ENCODE measurements at places on chromosomes 6 and 20. TPM values are rescaled to one million over a fixed set of nuclear protein-coding genes. Genes with fewer than 3 reads are reported as not detected.
A peak's percentile ranks its signal among the peaks of the same experiment; 100 is the strongest.

DNA sequence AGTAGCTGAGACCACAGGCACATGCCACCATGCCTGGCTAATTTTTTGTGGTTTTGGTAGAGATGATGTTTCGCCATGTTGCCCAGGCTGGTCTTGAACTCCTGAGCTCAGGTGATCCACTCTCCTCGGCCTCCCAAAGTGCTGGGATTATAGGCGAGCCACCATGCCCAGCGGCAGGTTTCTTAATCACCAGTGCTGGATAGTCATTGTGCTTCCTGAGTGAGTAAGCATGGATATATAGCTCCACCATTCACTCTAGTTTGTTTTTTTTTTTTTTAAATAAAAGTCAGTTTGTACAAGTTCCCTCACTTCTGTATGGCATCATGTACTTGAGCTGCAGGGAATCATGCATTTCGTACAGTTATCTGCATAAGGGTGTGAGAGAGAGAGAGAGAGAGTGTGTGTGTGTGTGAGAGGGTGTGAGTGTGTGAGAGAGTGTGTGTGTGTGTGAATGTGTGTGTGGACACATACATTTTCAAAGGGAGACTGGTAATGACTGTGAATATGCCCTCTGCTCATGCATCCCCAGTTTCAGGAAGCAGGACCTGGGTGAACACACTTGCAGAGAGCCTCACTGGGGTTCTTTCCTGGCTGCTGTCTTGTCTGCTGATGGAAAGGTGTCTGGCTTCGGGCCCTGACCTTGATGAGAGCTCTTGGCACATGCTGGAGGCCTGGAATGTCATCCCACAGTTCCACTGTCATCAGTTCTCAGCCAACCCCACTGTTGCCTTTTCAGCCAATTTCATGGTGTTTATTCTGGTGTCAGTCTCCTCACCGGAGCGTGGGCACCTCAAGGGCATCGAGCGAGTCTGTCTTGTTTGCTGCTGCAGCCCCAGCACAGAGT, 65.0 kb upstream of the XRN2 start:
- H3K27me3 ChIP-seq: no peaks in the 10 kb centered on the region
- H3K4me1 ChIP-seq: no peaks in the 10 kb centered on the region
- DNase-seq: peak; percentile 33

- H3K36me3 ChIP-seq: no peaks in the 10 kb centered on the region
- no peak overlapping the region for H3K4me3 ChIP-seq
- H3K4me1 ChIP-seq: no peaks in the 10 kb centered on the region
- no peak for DNase-seq
- no peak overlapping the region for H3K27ac ChIP-seq
These were observed 102.9 kb downstream of the RALGAPA2 start for GRCh38 chr20:20609522-20609921.

DNA sequence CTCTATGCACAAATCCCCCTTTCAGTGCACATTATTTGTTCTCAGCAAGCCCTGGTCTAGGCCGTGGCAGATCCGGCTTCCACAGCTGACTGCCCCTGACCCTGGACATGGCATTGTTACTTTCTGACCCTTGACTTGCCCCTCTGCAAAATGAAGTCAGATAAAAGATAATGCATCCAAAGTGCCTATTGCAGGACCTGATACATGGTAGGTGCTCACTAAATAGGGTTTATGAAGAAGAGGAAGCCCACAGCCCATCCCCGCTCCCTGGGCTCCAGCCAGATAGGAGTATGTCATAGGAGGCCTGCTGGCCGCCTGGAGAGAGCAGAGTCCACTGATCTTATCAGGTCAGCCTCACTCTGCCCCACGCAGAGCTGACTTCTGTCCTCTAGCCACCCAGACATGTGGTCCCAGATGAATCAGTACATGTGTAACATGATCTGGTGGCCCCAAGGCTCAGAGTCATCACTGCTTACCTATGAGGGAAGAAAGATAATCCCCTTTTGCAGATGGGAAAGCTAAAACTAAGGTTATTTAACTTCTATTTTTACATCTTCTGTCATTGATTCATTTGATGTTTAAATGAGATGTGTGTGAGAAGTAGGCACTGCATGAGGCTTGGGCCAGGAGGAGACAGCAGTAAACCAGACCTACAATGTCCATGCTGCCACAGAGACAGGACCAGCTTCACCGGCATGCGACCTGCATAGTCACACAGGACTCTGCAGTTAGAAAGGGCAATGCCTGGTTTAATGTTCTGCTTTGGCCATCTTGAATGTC, 20.4 kb downstream of the MAFB start:
- DNase-seq: peak; percentile 65
- no peaks in the 10 kb centered on the region for H3K36me3 ChIP-seq
- H3K4me1 ChIP-seq: peaks cover 7% of the 10 kb centered on the region
- H3K4me3 ChIP-seq: no peak overlapping the region

DNA sequence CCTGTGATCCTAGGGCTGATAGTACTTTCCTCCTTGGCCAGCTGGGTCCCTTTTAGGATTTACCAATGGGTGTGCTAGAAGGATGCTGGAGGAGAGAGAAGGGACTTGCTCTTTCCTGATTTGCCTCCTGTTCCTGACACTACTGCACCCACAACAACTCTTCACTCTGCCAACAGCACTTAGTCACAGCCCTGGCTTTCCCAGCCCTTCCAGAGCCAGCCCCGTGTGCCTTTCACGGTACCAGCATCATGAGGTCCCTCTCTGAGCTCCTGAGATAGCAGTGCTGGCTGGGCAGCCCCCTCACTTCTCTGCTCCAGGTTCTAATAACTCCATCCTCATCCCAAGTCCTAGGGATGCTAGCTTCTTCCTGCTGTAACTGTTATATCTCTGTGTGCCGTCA, 80.9 kb downstream of the DNAH8 start:
- no peak for DNase-seq
- H3K27ac ChIP-seq: no peak overlapping the region
- no peaks in the 10 kb centered on the region for H3K4me1 ChIP-seq

DNA sequence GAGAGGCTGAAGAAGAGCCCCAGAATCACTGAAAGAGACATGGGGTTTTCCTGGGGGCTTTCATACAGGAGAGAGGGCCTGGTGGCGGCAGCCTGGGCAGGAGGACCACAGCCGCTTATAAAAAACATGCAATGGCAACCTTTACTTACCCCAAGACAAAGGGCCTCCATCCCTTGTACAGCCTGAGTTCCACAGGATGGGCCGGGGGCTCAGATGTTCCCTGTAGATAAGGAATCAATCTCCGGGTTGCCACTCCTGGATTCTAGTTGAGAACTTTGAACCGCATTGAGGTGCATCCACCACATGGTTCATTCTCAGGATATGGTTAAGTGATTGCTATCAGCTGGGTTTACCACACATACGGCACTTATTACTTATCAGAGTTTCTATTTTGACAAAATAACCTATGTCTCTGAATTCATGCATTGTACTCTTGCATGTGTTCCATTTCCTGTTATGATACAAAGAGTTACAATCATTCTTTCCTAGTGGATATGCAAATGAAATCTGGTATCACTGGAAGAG, 677.6 kb downstream of the KIF16B start:
- no peaks in the 10 kb centered on the region for H3K27me3 ChIP-seq
- no peaks in the 10 kb centered on the region for H3K4me1 ChIP-seq
- no peak overlapping the region for H3K4me3 ChIP-seq
- H3K36me3 ChIP-seq: no peaks in the 10 kb centered on the region
- DNase-seq: no peak
- no peak overlapping the region for H3K27ac ChIP-seq

DNA sequence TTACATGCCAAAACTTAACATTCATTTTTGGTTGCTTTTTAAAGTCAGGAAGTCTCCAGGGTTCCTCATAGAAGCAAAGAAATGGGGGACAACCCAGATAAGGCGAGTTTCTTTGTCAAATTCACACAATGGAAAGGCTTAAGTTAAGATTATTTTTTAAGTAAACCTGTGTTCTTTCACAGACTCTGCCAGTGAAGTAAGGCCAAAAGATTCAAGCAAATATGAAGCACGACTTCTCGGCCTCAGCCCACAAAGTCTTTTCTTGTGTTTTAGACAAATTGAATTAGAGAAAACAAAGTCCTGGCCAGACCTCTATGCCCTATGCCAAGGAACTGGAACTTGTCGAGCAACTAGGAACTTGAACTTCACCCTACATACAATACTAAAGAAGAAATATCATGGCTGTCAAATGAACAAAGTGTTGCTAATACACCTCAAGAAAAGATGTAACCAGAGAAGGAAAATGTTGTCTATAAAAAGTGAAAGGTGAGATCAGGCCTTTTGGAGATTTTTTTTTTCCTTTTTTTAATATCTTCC, 540.0 kb upstream of the JARID2 start:
- H3K27ac ChIP-seq: peak overlapping the region; percentile 99
- peak; percentile 56 for DNase-seq
- peak overlapping the region; percentile 18 for H3K4me3 ChIP-seq
- no peaks in the 10 kb centered on the region for H3K36me3 ChIP-seq
- H3K27me3 ChIP-seq: no peaks in the 10 kb centered on the region

DNA sequence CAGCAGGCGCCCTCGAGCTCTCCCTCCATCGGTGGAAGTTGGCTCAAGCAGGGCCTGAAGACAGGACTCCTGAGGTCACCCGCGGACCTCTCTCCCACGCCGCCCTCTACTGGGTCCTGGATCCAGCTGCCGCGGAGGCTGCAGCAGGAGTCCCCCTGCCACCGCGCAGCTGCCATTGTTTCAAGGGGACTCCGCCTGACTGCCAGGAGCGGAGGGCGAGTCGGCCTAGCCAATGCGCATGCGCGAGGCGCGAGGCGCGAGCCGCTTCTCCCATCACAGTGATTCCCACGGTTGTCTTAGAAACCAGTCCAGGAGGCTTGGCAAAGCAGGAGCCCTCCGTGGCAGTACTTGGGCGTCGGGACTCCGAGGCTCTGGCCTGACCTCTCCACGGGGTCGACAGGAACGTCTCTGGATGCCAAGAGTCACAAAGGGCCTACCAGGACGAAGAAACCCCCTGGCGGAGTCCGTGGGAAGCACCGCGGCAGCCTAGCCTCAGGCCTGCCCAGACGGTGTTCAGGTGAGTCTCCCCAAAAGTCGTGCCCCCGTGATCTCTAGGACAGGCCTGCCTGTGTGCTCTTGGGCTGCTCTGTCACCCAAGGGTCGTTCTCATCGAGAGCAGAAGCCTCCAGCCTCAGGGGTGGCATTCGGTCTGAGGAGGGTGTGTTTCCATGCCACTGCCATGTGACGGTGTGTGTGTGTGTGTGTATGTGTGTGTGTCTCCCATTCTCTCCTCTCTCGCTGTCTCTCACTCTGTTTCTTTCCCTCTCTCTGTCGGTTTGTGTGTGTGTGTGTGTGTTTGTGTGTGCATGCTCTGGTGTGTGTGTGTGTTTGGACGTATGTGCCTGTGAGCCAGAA, 290.6 kb upstream of the ZNF337 start:
- peak; percentile 1 for DNase-seq
- no peaks in the 10 kb centered on the region for H3K4me1 ChIP-seq
- no peaks in the 10 kb centered on the region for H3K36me3 ChIP-seq
- no peak overlapping the region for H3K27ac ChIP-seq

DNA sequence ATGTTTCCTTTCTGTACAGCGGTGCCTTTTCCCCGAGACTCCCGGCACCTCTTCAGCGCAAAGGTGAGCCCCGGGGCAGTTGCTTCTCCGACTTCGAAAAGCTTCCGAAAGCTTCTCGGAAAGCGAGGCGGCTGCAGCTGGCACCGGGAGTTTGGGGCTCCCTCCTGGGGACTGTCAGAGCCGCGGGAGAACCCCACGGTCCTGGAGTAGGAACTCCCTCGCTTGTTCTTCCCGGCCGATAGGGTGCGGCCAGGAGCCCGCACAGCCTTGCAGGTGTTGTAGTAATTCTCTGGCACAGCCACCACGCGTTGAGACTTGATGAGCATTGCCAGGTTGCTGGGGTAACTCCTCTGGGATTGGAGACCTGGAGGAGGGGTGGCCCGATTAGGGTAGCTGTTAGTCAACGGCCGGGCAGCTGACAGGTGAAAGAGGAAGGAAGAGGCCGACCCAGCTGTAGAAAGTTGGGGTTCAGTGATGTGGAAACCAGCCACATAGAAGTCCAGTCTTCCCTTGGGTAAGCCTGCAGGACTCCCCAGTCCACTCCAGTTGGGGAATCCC, 721 bp downstream of the KDM1B start:
- peak overlapping the region; percentile 99 for H3K4me3 ChIP-seq
- H3K36me3 ChIP-seq: peaks cover 7% of the 10 kb centered on the region
- H3K27ac ChIP-seq: peak overlapping the region; percentile 54
- no peaks in the 10 kb centered on the region for H3K27me3 ChIP-seq
- H3K4me1 ChIP-seq: peaks cover 25% of the 10 kb centered on the region

DNA sequence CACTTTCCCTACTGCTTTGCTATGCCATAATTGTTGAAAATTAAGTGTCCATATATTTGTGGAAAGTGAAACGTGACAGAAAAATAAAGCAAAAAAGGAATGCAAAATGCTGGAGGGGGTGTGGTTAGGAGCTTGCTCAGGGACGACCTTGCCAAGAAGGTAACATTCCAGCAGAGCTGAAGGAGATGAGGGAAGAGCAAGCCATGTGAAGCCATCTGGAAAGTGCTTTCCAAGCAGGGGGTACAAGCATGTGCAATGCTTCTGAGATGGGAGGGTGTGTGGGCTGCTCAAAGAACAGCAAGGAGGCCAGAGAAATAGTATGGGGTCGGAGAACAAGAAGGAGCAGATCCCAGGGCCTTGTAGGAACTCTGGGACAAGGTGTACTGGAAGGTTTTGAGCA, 161.7 kb downstream of the ISM1 start:
- no peaks in the 10 kb centered on the region for H3K4me1 ChIP-seq
- no peaks in the 10 kb centered on the region for H3K27me3 ChIP-seq
- DNase-seq: no peak
- H3K27ac ChIP-seq: no peak overlapping the region

DNA sequence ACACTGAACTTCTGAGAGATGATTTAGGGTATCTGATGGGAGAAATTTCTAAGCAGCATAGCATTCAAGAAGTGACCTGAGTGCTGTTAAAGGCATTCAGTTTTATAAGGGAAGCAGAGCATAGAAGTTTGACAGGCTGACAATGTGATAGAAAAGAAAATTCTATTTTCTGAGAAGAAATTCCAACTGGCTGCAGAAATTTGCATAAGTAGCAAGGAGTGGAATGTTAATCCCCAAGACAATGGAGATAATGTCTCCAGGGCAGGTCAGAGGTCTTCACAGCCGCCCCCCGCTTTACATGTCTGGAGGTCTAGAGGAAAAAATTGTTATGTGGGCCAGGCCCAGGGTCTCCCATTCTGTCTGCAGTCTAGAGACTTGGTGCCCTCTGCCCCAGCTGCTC, 1361.8 kb upstream of the EYS start:
- no peaks in the 10 kb centered on the region for H3K27me3 ChIP-seq
- no peaks in the 10 kb centered on the region for H3K36me3 ChIP-seq
- no peaks in the 10 kb centered on the region for H3K4me1 ChIP-seq
- DNase-seq: no peak
- H3K27ac ChIP-seq: no peak overlapping the region

SPATS1 gene
- total RNA-seq: not detected

CALHM5 gene
- 8.2 TPM for total RNA-seq

CST5 gene
- total RNA-seq: not detected

MTO1 gene
- 28.9 TPM for total RNA-seq

PNLDC1 gene
- not detected for total RNA-seq
